ENCODE measurements at places on chromosomes 16 and 17. TPM values are rescaled to one million over a fixed set of nuclear protein-coding genes. Genes with fewer than 3 reads are reported as not detected.

GRCh38 chr16:57609541-57610401 is 18.7 kb upstream of the ADGRG1 start:
- H3K27me3 ChIP-seq, result peaks cover 3% of the 10 kb centered on the region
- no peak overlapping the region for H3K4me3 ChIP-seq
- peaks cover 13% of the 10 kb centered on the region for H3K4me1 ChIP-seq
- no peaks in the 10 kb centered on the region for H3K36me3 ChIP-seq

KIF18B gene
- total RNA-seq, result 7.8 TPM

CLDN7 gene
- not detected for total RNA-seq

- H3K4me3 ChIP-seq, result no peak overlapping the region
- H3K36me3 ChIP-seq, result peaks cover 5% of the 10 kb centered on the region
- H3K4me1 ChIP-seq, result peaks cover 16% of the 10 kb centered on the region
- no peak overlapping the region for H3K27ac ChIP-seq
- H3K27me3 ChIP-seq, result no peaks in the 10 kb centered on the region
Measured at GRCh38 chr17:79978548-79978855, 57.2 kb downstream of the TBC1D16 start.

DNA sequence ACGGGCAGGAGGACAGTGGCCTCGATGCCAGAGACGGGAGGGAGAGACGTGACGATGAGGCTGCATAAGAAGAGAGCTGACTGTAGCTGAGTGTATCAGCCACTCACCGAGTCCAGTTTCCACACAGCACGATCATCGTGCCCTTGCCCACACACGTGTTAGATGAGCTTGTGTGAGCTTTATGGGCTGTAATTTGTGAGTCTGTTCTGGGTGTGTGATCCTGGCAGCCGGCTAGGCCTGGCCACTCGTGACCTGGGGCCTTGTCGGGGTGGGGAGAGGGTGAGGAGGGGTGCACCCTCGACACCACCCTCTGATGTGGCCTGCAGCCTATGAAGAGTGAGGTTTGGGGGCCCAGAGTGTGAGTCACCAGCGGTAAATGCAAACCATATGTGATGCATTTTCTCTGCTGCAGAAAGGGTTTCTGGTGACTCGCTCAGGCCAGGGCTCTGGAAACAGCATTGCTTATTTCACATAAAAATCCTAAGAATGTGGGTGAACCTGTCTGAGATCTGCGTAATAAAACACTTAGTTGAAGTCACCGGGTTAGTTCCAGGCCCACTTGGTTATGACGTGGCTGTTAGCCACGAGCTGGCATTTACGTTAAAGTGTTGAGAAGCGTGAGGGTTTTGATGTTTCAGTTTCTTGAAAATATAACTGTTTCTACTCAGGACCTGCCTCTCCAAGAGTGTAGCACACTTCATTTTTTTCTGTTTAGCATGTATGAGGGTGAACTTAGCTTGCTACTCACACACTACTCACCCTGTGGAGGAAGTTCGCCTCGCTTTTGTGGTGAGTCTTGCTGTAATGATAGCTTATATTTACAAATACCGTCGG is 4.2 kb downstream of the METRNL start:
- H3K4me3 ChIP-seq, result no peak overlapping the region
- H3K4me1 ChIP-seq, result peaks cover 53% of the 10 kb centered on the region
- H3K36me3 ChIP-seq, result peaks cover 71% of the 10 kb centered on the region
- H3K27ac ChIP-seq, result peak overlapping the region; percentile 71

DNA sequence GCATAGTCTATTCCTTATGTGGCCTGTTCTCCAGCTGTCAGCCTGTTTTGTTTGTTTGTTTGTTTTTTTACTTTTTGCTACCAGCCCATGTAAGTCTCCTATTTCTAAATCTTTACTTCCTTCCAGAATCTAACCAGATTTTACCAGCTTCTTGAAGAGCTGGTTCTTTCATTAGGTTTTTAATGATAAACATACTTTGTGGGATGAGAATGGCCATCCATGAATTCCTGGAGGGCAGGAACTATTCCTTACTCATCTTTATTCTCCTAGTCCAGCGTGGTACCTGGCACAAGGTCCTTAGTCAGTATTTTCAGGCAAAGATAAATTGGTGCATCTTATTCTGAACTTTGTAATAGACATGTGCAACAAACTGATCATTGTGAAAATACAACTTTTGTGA is 17.3 kb downstream of the RSPRY1 start:
- DNase-seq, result no peak
- H3K4me3 ChIP-seq, result no peak overlapping the region
- H3K27ac ChIP-seq, result no peak overlapping the region

DNA sequence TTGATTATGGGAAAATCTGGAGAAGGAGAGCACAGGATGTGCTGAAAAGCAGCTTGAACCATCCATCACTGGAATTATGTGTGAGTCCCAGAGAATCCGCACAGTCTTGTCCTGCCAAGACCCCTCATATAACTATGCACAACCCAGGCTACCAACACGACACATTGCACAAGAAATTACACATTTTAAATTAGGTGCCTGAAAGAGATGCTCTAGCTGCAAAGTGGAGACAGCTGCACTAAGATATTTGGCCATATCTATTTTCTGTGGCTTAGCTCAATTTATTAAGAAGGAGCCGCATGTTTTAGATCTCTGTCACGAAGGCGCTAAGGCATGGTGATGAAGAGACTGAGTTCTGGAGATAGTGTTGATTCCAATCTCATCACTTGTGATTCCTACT is 1308.4 kb downstream of the CDH8 start:
- no peaks in the 10 kb centered on the region for H3K4me1 ChIP-seq
- no peak overlapping the region for H3K4me3 ChIP-seq
- no peak for DNase-seq
- H3K27ac ChIP-seq, result no peak overlapping the region
- no peaks in the 10 kb centered on the region for H3K36me3 ChIP-seq

GRCh38 chr16:62392698-62393097 is 356.5 kb upstream of the CDH8 start:
- H3K4me3 ChIP-seq, result no peak overlapping the region
- no peak overlapping the region for H3K27ac ChIP-seq
- no peaks in the 10 kb centered on the region for H3K27me3 ChIP-seq
- DNase-seq, result no peak
- H3K36me3 ChIP-seq, result no peaks in the 10 kb centered on the region

DNA sequence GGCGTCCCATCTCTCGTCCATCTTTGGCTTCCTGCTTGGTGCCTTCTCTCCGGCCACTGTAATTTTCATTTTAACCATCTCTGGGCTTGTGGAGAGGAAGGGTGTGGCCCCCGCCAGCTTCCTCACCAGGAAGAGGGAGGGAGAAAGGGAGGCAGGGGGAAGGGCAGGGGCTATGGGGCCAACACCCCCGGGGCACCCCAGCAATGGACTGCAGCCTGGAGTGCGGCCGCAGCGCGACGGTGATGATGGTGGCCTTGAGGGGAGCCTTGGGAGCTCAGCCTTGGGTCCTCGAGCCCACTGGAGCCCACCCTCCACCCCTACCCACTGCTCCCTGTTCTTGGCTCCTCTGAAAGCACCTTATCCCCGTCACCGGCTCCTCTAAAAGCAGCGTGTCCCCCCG is 9.5 kb downstream of the METRNL start:
- no peak overlapping the region for H3K27ac ChIP-seq
- H3K4me1 ChIP-seq, result peaks cover 28% of the 10 kb centered on the region
- H3K36me3 ChIP-seq, result peaks cover 88% of the 10 kb centered on the region

GRCh38 chr17:688100-688989 is 26.3 kb downstream of the VPS53 start:
- no peaks in the 10 kb centered on the region for H3K27me3 ChIP-seq
- DNase-seq, result no peak
- H3K36me3 ChIP-seq, result peaks cover 46% of the 10 kb centered on the region
- no peak overlapping the region for H3K27ac ChIP-seq
- H3K4me1 ChIP-seq, result peaks cover 29% of the 10 kb centered on the region

LGALS9C gene
- not detected for total RNA-seq

DNA sequence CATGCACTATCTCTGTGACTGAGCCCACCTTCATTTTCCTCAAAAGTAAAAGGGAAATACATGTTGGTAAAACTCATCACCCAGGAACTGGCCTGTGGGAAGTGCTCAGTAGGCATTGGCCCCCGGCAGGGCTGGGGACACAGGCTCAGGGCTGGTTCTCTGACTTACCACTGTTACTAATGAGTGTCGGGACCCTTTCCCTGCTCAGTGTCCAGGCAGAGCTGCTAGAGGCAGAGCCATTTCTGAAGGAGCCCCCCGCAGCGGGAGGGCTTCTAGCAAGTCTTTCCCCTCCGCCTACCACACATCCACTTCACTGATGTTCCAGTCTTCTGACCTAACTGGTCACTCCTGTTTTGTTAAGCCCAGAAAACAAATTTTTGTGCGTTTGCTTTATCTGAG is 1.7 kb upstream of the PEMT start:
- H3K4me3 ChIP-seq, result no peak overlapping the region
- H3K27ac ChIP-seq, result no peak overlapping the region

- no peaks in the 10 kb centered on the region for H3K27me3 ChIP-seq
- H3K4me3 ChIP-seq, result no peak overlapping the region
- H3K27ac ChIP-seq, result no peak overlapping the region
- DNase-seq, result no peak
- peaks cover 17% of the 10 kb centered on the region for H3K36me3 ChIP-seq
- peaks cover 8% of the 10 kb centered on the region for H3K4me1 ChIP-seq
Measured at GRCh38 chr17:17757956-17758845, 76.9 kb downstream of the RAI1 start.

GRCh38 chr17:42248351-42249179 is 27.6 kb downstream of the STAT5B start:
- H3K4me1 ChIP-seq, result peaks cover 42% of the 10 kb centered on the region
- no peak overlapping the region for H3K4me3 ChIP-seq
- DNase-seq, result no peak
- H3K27ac ChIP-seq, result no peak overlapping the region
- 0 out of 2 replicates have a peak, but pooled peaks cover 2% of the 10 kb centered on the region for H3K36me3 ChIP-seq

DNA sequence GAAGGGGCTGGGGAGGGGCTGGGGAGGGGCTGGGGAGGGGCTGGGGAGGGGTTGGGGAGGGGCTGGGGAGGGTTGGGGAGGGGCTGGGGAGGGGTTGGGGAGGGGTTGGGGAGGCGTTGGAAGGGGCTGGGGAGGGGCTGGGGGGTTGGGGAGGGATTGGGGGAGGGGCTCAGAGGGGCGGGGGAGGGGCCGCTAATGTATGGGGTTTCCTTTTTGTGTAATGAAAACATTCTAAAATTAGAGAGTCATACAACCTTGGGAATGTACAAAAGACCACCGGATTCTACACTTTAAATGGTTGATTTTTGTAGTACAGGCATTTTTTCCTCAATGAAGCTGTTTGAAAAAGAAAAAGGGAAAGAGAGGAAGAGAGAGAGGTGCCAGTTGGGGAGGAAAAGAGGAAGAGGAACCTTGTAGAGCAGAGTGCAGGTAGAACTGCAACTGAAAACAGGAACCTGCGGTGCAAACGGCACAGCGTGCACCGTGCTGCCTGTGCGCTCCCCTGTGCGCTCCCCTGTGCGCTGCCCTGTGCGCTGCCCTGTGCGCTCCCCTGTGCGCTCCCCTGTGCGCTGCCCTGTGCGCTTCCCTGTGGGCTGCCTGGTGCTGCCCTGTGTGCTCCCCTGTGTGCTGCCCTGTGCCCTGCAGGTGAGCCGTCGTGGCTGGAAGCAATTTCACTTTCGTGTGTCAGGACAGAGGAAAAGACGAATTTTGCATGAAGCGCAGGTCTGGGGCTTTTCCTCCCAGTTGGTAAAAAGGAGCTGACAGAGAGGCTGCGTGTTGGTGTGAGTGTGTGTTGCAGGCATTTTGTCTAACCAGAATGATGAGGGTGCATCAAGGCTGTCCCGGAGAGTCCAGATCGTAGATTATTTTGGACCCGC is 40.8 kb downstream of the METRNL start:
- H3K4me3 ChIP-seq, result no peak overlapping the region
- DNase-seq, result no peak
- H3K36me3 ChIP-seq, result no peaks in the 10 kb centered on the region
- H3K27me3 ChIP-seq, result peaks cover 21% of the 10 kb centered on the region
- H3K4me1 ChIP-seq, result no peaks in the 10 kb centered on the region
- H3K27ac ChIP-seq, result no peak overlapping the region

DNA sequence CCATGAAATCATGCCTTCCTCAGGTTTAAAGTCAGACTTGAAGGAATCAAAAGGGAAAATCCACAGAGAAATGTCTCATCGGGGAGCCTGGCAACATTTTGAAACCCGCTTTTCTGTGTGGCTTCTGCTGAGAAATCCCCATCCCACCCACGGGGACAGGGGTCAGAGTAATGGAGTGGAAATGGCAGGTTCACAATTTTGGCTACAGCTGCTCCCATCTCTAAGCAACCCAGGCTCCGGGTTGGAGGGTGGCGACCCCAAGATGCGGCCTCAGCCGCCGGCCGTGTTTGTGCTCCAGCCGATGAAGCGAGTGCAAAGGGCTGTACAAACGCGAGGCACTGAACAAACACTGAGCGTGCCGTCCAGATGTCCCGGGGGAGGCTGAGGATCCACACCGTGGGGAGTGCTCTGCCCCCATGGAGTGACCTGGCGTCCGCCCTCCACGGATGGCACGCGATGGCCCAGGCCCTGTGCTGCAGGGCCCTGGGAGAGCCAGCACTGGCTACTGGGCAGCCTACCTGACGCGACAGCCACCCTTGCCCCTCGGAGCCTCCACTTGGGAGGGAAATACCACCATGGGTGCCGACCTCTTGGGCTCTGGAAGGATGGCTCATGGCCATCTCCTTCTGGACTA is 22.2 kb downstream of the SLC43A2 start:
- H3K4me1 ChIP-seq, result no peaks in the 10 kb centered on the region
- no peaks in the 10 kb centered on the region for H3K36me3 ChIP-seq
- H3K27me3 ChIP-seq, result no peaks in the 10 kb centered on the region

RHOT1 gene
- 43.6 TPM for total RNA-seq

DNA sequence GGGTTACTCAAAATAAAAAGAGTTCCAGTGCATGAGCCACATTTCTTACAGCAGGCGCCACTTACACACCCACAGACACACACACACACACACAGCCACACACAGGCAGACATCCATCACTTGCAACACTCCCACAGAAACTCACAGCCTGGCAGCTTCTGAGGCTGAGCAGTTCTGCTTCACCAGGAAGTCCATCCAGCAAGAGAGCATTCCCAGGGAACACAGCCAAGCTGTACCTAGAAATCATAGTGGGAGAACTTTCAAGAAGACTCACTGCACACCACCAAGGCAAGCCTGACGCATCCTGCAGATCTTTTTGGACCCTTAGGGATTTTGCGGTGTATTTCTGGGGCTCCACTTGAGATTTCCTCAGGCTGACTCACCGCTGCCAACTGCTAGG is 140.9 kb upstream of the WSB1 start:
- H3K36me3 ChIP-seq, result no peaks in the 10 kb centered on the region
- no peaks in the 10 kb centered on the region for H3K4me1 ChIP-seq
- no peak overlapping the region for H3K27ac ChIP-seq
- H3K4me3 ChIP-seq, result no peak overlapping the region
- no peaks in the 10 kb centered on the region for H3K27me3 ChIP-seq

TMEM98 gene
- 118 TPM for total RNA-seq
